CD4-positive, alpha-beta memory T cell (primary cell): ENCODE measurements at places on chromosomes 2 and 18. TPM values are rescaled to one million over a fixed set of nuclear protein-coding genes. Genes with fewer than 3 reads are reported as not detected.

- no peak overlapping the region for H3K27ac ChIP-seq
- no peaks in the 10 kb centered on the region for H3K27me3 ChIP-seq
- H3K4me3 ChIP-seq, result no peak overlapping the region
Measured at GRCh38 chr18:24799720-24800119, 339.3 kb downstream of the HRH4 start.

GRCh38 chr2:233385489-233386044, 31.3 kb downstream of the DGKD start:
- H3K27ac ChIP-seq, result no peak overlapping the region
- peaks cover 7% of the 10 kb centered on the region for H3K36me3 ChIP-seq
- no peak overlapping the region for H3K4me3 ChIP-seq
- H3K4me1 ChIP-seq, result peaks cover 32% of the 10 kb centered on the region
- no peaks in the 10 kb centered on the region for H3K27me3 ChIP-seq
- no peak for DNase-seq

GRCh38 chr18:32439802-32440201, 30.9 kb downstream of the GAREM1 start:
- H3K36me3 ChIP-seq, result no peaks in the 10 kb centered on the region
- H3K27me3 ChIP-seq, result no peaks in the 10 kb centered on the region
- H3K27ac ChIP-seq, result no peak overlapping the region
- no peak overlapping the region for H3K4me3 ChIP-seq

- DNase-seq, result no peak
- H3K4me3 ChIP-seq, result no peak overlapping the region
- peaks cover 6% of the 10 kb centered on the region for H3K4me1 ChIP-seq
- H3K27ac ChIP-seq, result no peak overlapping the region
- H3K27me3 ChIP-seq, result no peaks in the 10 kb centered on the region
Measured at GRCh38 chr2:109066501-109066900, 62.5 kb upstream of the SH3RF3 start.

DNA sequence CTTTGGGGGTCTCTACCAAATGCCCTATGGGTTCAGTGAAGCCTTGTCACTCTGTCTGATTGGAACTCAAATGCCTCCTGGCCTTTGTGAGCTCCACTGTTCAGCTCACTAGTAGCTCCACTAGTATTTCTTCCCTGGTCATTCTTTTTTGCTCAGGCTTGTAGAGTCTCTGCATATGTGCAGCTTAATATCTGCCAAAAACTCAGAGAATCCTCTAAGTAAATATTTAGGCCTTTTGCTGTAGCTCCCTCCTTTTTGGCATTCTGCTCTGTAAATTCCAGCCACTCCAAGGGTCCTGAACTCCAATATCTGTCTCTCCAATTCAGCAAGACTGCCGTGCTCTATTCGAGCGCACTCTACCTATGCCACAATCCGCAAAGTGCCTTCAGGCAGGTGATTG, 146.5 kb downstream of the MAIP1 start:
- no peak for DNase-seq
- H3K27me3 ChIP-seq, result no peaks in the 10 kb centered on the region
- no peak overlapping the region for H3K27ac ChIP-seq
- no peaks in the 10 kb centered on the region for H3K4me1 ChIP-seq
- H3K4me3 ChIP-seq, result no peak overlapping the region
- H3K36me3 ChIP-seq, result no peaks in the 10 kb centered on the region

DNA sequence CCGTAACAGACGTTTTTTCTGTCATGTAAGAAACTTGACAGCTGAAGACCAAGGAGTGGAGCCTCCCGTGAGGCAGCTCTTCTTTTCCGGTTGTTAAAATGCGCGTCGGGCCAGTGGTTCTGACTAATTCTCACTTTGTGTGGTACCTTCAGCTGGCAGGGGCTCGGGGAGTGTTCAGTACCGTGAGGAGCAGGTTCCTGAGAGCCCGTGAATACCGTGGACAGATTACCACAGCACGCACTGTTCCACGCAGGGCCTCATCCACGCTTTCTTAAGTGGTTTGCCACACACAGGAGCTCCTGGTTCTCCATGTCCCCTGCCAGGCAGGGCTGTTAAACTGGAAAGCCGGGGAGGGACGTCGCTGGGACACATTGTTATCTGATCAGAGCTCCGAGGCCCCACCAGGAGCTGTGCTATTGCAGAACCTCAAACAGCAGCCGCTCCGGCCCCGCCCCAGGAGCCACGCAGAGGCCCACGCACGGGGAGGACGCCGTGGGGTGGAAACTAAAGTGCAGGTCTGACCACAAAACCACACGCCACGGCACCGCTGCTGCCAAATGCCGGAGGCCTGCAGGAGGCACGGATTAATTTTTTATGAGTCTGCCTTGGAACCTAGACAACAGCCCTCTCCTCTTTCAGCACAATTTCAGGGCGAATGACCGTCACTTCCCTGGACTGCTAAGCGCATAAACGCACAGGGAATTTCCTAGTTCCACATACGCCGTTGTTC, 43.3 kb downstream of the NFATC1 start:
- H3K27me3 ChIP-seq, result no peaks in the 10 kb centered on the region
- H3K27ac ChIP-seq, result no peak overlapping the region
- H3K4me1 ChIP-seq, result peaks cover 27% of the 10 kb centered on the region
- H3K36me3 ChIP-seq, result peaks cover 13% of the 10 kb centered on the region
- no peak overlapping the region for H3K4me3 ChIP-seq

DNA sequence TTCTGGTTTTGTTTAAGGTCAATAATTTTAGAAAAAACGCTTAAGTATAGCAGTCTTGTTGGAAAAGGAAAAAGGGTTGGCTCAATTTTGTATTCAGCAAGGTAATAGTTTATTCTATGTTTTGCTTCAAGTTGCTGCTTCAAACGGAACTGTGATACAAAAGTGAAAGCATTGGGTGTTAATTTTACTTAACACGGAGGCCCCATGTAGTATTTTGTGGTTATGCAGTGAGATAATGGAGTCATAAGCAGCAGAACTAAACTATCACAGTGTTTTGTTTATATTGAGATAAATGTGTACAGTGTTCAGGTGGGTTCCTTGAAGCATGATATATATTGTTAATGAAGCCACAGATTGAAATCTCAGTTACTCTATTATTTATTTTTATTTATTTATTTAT, 67.0 kb upstream of the LYPD6B start:
- H3K4me3 ChIP-seq, result no peak overlapping the region
- no peak for DNase-seq
- no peaks in the 10 kb centered on the region for H3K27me3 ChIP-seq
- H3K4me1 ChIP-seq, result no peaks in the 10 kb centered on the region
- H3K36me3 ChIP-seq, result no peaks in the 10 kb centered on the region

DNA sequence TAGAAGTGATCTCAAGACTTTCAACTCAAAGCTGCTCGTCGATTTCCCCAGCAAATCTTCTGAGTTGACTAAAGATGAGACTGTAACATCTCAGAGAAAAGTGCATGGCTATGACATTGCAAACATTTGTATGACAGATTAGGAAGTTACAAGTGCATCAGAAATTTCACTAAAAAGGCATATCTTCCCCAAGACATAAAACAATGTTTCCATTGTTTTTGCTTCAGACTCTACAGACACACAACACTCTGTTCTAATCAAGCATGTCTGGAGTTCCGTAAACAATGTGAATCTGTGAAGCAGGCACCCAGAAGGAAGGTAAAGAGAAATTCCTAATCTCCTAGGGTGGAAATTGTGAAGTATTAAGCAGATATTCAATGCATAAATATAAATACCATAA, 144.6 kb upstream of the LYPD1 start:
- DNase-seq, result no peak
- H3K4me1 ChIP-seq, result no peaks in the 10 kb centered on the region
- no peaks in the 10 kb centered on the region for H3K27me3 ChIP-seq

GRCh38 chr2:114061566-114062098, 171.7 kb downstream of the ACTR3 start:
- H3K4me1 ChIP-seq, result no peaks in the 10 kb centered on the region
- no peak overlapping the region for H3K4me3 ChIP-seq
- H3K27ac ChIP-seq, result no peak overlapping the region
- H3K27me3 ChIP-seq, result no peaks in the 10 kb centered on the region

DNA sequence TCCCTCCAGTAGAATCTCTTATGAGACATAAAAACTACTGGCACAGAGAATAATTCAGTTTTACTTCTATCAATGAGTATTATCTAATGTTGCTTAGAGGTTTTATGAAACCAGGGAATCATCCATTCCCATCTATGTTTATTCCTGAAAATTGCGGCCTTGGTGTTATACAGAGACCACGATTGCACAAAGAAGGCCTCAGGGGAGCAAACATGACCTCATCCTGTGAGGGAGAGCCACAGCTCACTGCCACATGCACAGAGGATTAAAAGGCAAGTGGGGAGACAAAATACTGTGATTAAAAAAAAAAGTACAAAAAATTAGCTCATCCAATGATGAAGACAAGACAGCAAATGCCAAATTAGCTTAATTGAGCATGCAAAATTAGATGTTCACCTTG, 111.8 kb upstream of the SLC35G4 start:
- H3K27me3 ChIP-seq, result no peaks in the 10 kb centered on the region
- no peaks in the 10 kb centered on the region for H3K4me1 ChIP-seq
- H3K4me3 ChIP-seq, result no peak overlapping the region
- no peak for DNase-seq
- H3K36me3 ChIP-seq, result no peaks in the 10 kb centered on the region

DNA sequence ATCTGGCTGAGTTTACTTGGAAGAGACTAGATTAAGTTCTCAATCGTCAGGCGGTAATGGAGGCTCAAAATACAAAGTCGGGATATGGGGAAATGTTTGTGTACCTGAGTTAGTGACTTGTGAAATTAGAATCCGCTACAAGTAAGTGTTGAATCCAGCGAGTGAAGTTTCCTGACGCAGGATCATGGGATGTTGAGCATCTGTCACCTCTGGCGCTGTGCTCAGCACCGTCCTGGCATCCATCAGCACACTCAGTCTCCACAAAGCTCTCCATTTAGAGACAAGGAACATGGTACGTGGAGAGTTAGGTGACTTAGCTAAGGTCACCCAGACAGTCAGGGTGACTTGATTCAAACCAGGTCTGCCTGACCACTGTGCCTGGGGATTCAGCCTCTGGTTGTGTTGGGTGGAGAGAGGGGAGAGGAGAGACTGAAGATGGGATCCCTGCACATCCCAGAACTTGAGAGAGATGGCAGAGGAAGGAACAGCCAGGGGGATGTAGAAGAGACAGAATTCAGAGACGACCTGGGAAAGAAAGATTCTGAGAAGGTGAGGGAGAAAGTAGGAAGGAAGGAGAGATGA, 251.2 kb downstream of the ACKR3 start:
- no peak overlapping the region for H3K4me3 ChIP-seq
- no peaks in the 10 kb centered on the region for H3K4me1 ChIP-seq
- H3K27me3 ChIP-seq, result no peaks in the 10 kb centered on the region
- no peaks in the 10 kb centered on the region for H3K36me3 ChIP-seq

DNA sequence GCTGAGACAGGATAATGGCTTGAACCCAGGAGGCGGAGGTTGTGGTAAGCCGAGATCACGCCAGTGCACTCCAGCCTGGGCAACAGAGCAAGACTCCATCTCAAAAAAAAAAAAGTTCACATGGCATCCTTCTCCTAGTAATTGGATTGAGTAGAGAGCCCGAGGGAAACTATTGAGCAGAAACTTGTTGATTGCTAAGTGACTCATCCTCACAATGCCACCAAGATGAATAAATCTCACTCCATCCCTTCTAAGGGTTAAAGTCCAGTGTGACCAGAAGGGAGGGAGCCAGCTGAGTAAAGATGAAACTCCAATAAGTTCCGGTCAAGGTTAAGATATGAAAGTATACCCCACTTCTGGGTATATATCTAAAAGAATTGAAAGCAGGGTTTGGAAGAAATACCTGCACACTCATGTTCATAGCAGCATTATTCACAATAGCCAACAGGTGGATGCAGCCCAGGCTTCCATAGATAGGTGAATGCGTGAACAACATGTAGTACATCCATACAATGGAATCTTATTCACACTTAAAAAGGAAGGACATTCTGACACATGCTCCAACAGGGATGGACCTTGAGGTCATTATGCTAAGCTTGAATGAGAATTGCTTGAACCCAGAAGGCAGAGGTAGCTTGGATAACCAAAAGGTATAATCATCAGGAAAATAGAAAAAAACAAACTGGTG, 13.0 kb upstream of the FHL2 start:
- H3K27me3 ChIP-seq, result no peaks in the 10 kb centered on the region
- DNase-seq, result no peak
- no peaks in the 10 kb centered on the region for H3K4me1 ChIP-seq
- no peak overlapping the region for H3K4me3 ChIP-seq
- no peaks in the 10 kb centered on the region for H3K36me3 ChIP-seq

DNA sequence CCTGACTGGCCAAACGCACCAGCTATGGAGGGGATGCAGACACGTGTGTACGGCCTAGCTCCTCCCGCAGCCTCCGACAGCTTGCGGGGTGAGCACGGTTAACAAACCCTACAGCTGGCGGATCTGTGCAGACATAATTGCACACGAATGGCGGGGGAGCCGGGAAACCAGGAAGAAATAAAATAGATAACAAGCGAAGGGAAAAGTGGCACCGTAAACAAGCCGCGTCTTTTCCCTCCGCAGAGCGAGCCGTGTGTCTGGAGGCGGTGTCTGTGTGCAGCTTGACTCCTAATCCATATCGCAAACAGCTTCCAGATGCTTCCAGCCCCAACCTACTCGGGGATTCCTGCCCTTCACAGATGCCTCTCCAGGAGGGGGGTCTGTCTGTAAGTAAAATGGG, 853.1 kb upstream of the SALL3 start:
- DNase-seq, result no peak
- no peak overlapping the region for H3K27ac ChIP-seq
- H3K4me3 ChIP-seq, result no peak overlapping the region
- no peaks in the 10 kb centered on the region for H3K4me1 ChIP-seq
- no peaks in the 10 kb centered on the region for H3K27me3 ChIP-seq

DNA sequence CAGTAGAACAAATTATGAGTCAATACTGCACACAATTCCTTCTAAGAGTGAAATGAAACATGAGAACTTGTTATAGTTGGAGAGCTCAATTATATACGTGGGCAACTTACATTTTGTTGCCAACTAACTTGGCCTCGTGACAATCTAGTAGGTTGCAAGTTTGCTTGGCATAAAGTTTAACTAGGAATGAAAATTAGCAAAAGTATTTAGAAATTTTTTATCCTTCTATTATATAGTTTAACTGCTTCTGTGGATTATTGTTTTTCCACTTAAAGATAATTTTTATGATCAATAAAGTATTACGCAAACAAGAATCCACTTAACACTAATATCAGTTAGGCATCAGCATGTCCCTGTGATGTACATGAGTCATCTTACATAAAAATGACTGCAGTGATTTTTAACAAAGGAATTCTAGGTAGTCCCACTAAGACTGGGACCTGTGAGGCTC, 41.1 kb downstream of the FAM124B start:
- H3K4me1 ChIP-seq, result no peaks in the 10 kb centered on the region
- no peaks in the 10 kb centered on the region for H3K36me3 ChIP-seq
- no peaks in the 10 kb centered on the region for H3K27me3 ChIP-seq
- H3K4me3 ChIP-seq, result no peak overlapping the region
- no peak for DNase-seq

GRCh38 chr18:55105873-55106272, 146.6 kb upstream of the CCDC68 start:
- no peak for DNase-seq
- H3K27me3 ChIP-seq, result no peaks in the 10 kb centered on the region
- no peaks in the 10 kb centered on the region for H3K4me1 ChIP-seq

- no peaks in the 10 kb centered on the region for H3K36me3 ChIP-seq
- DNase-seq, result no peak
- no peaks in the 10 kb centered on the region for H3K27me3 ChIP-seq
- no peak overlapping the region for H3K27ac ChIP-seq
- no peaks in the 10 kb centered on the region for H3K4me1 ChIP-seq
Measured at GRCh38 chr18:25042641-25043051, 309.3 kb downstream of the ZNF521 start.

GRCh38 chr2:65452150-65452895, 19.9 kb upstream of the SPRED2 start:
- H3K4me1 ChIP-seq, result no peaks in the 10 kb centered on the region
- no peak overlapping the region for H3K27ac ChIP-seq
- H3K36me3 ChIP-seq, result no peaks in the 10 kb centered on the region

CYS1 gene
- total RNA-seq, result not detected

LGALSL gene
- total RNA-seq, result 0.29 TPM

CCDC102B gene
- 4.9 TPM for total RNA-seq
